NCI-H1930 (cell line): ENCODE measurements at places on chromosomes 7 and 10.
A peak's percentile ranks its signal among the peaks of the same experiment; 100 is the strongest.

DNA sequence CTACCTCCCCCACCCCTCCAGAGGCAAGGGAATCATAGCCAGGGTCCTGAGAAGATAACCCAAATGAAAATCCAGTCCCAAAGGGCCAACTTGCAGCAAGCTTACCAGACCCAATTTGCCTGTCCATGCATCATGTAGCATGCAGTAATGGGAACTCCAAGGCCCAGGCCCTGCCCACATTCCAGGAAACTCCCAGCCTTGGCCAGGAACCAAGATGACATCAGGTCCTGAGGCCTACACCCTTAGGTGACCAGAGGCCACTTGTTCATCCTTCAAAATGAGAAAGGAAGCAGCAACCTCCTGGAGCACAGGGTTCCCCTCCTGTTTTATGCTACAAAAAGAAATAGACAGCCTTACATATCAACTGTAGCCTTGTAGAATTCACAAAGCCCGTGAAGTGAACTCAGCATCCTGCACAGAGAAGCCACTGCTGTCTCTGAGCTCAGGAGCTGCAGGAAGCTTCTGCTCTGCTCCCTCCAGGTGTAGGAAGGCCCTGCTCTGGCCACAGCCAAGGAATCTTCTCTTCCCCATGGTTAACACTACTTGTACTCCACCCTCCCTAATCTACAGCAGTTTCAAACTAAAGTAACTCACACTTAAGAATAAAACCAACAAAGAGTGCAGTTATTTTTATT is 30.3 kb upstream of the GRB10 start:
- no peak for DNase-seq

DNA sequence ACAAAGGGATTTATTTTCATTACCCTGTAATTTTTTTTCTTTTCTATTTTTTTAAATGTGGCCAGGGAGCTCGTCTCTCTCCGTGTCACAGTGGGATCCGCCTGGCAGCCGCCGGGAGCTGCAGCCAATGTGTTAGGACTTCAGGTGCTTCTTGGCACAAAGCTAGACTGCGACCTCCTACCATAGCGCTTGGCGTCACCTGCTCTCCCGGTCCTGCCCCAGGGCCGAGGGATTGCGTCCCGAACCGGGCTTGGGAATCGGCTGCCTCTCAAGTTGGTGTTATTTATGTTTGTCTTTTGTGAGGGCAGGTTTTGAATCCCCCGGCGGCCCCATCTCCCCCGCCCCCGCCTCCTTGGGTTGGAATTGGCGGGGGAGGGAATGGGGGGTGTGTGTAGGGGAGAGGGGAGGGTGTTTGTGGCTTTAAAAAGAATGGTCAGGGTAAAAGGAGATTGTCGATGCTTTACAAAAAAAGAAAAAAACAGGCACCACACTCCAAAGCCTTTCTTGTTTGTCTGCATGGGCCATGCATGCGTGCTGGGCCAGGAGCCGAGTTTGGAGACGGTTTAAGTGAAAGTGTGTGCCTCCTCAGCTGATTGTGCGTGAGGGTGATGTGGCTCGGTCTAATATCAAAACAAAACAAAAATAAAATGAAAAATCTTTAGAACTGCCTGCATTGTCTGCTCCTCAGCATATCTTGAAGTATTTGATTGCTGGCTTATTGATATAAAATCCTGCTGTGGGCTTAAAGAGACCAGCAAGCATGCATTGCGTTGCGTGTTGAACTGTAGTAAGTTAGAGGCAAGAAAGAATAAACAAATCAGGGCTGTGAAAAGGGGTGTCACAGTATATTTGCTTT is 1.2 kb downstream of the PPP1R9A start:
- DNase-seq, result peak; percentile 57

DNA sequence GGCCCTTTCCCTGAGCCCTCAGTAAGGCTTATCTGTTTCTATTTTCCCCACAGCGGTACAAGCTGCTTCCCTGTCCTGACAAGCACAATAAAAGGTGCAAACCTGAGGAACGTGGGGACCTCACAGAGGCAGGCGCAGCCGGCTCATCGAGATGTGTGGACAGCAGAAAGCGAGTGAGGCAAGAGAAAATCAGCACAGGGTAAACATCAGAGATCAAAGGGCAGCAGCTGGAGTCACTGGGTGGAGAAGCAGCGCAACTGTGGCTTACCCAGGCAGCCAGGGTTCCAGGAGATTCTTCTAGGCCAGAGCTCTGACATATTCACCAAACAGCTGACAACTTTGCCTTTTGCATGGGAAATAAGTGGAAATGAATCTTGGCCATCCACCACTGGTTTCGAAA is 212.6 kb downstream of the WDR11 start:
- no peak for DNase-seq

DNA sequence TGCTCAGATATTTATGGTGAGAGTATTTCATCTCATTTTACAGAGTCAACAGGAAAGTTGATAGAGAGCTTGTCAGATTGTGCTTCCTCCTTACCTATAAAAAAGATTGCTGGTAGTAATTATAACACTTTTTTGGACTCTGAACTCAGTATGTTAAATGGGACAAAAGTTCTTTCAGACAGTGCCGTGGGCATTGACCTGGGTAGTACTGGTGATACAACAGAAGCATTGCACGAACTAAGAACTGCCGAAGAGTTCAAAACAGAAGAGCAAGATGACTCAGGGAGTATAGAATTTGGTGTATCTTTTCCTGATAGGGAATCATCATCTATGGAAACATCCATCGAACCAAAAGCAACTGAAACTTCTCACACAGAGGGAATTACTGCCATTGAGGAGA is 58.6 kb downstream of the LOXL4 start:
- DNase-seq, result no peak

GRCh38 chr7:45219130-45219529 is 61.5 kb downstream of the RAMP3 start:
- no peak for DNase-seq

DNA sequence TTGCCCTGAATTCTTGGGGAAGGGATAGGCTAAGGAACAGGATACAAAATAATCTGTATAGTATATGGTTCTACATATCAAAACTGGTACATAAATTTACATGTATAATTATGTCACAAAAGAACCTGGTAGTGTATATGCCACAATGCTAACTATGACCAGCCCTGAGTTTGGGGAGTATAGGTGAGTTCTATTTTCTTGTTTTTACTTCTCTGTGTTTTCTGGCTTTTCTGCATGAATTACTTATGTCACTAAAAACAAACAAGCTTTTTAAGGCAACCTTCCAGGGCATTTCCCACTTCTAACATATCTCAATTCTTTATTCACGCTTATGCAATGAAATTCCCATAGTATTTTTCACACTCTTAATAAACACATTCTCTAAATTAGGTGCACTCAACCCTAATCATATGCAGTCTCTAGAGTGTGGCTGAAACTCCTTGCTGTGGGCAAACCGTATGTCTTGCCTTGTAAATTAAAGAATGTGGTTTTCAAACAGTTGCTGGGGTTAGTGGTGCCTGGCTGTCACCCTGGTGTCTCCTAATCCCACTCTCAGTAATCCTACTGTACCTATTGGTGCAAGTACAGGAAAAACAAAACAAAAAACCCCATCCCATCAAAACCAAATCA is 14.0 kb upstream of the INSIG1 start:
- no peak for DNase-seq

- DNase-seq, result no peak
These were observed 1.9 kb downstream of the AKR1C3 start for GRCh38 chr10:5096108-5096507.

DNA sequence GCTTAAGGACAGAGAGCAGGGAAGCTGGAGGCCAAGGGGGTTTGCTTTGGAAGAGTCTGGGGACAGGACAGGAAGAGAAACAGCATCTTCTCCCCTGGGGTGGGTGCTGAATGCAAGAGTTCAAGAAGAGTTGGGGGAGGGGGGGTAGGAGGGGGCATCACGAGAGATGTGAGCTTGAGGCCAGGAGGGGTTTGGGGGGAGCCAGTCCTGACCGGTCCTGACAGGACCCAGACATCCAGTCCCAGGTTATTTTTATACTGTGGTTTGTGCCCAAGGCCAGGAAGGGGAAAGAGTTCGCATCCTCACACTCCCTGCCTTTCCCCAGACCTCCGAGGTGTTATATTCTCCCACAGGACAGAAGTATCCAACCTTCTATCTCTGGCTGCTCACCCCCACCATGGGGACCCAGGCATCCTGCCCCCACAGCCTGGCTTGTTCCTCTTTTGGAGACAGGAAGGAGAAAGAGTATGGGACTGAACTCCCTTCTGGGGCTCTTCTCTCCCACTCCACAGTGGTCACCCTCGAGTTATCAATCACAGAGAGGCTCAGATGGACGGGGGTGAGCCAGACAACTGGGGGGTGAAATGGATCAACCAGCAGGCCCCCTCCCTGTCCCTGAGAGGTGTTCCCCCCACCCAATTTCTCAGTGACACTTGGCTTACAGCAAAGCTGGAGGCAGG is 2.8 kb downstream of the TSC22D4 start:
- DNase-seq, result no peak

DNA sequence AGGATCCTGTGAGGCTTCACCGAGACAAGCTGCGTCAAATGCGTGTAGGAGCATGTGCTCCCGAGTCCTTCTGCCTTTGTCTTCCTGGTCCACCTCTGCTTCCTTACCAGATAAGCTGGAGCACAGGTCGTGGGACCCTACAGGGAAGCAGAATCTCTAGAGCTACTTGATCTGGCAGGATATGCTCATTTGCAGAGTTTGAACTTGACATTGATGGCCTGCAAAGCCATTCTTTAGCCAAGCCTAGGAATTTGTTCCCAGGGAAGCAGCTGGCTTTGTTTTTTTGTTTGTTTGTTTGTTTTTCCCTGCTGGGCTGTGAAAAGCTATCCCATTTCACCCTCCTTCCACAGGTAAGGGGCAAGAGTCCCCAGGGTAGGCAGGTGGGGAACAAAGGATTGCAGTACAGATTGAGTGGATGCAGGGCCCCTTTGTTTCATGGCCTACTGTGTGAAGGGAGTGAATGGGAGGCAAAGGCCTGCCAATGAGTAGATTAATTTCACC is 200.0 kb upstream of the BMPER start:
- DNase-seq, result no peak

DNA sequence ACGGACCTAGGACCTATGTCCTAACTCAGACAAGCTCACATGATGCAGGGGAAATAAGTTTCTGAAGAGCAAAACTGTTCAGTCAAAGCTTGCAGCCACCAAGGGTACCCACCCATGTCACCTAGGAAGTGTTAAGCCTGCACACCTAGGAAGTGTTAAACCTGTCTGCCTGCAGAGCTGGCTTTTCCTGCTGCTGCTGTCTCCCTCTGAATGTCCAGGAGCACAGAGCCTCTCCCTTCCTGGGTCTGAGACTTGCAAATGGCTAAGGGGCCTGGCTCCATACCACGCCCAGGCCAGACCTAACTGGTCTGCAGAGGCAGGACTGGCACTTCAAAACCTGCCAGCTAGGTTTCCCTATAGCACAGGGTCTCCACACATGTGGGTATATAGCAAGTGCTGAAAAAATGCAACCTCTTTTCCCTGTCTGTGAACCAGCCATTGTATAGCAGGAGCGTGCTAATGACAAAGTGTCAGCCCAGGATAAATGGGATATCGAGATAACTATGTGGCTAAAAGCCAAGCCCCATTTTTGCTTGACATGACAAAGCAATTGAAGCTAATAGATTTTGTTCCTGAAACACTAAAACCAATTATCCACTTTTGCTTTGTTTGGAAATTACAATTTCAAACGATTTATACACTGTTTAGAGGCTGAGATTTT is 1.5 kb downstream of the GDF2 start:
- DNase-seq, result no peak

DNA sequence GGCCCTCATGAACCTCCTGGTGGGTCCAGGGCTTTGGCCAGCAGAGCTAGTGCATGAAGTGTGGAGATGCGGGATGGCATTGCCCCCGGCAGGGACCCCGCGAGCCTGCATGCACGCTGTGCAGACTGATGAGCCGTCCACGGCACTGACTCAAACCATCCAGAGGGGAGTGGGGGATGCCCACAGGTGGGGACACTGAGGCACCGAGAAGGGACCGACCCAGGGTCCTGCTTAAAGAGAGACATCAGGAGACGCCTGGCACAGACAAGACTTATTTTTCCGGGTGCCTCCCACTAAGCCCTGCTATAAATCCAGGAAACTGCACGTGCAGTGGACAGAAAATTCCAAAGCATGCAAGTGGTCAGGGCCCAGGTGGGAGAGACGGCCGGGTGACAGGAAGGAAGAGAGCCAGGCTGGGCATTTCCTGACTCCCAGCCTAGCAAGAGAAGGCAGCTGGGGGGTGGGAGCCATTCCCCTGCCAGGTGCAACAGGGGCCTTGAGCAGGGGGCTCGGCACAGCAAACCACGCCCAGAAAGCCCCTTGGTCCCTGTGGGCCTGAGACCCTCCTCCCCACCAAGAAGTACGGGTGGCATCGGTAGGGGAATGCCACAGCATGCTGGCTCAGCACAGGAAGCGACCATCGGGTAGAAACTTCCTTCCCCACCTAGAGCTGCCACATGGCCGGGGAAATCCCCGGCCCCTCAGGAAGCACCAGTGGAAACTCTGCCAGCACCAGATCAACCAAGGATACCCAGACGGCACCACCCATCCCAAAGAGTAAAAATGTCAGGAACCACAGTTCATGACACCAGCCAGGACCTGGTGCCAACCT is 91.5 kb downstream of the FOXL3 start:
- no peak for DNase-seq

GRCh38 chr10:111856631-111857030 is 326.9 kb downstream of the GPAM start:
- no peak for DNase-seq

DNA sequence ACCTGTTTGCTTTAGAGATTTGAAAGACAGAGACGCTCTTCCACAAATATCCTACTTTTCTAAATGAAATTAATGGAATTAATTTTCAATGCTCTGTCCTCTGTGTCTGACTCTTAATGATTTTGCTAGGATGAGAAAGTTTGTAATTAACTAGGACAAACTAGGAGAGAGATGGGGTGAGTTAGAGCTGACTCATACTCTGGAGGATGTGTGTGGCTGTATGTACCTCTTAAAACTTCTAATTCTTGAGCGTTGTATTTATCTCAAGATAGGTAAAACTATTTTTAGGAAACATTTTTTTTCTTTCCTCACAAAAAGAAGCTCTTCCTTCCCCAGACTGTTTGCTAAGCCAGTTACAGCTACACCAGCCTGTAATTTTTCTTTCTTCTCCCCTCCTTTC is 178.8 kb upstream of the ANKRD30A start:
- DNase-seq, result no peak

- no peak for DNase-seq
These were observed 327.5 kb upstream of the PLXDC2 start for GRCh38 chr10:19488592-19489280.

- DNase-seq, result no peak
These were observed 298.6 kb downstream of the REEP3 start for GRCh38 chr10:63819753-63820329.

- DNase-seq, result no peak
These were observed 111.6 kb downstream of the MAD1L1 start for GRCh38 chr7:2120841-2121830.
